ENCODE measurements at places on chromosomes 5 and 9.

DNA sequence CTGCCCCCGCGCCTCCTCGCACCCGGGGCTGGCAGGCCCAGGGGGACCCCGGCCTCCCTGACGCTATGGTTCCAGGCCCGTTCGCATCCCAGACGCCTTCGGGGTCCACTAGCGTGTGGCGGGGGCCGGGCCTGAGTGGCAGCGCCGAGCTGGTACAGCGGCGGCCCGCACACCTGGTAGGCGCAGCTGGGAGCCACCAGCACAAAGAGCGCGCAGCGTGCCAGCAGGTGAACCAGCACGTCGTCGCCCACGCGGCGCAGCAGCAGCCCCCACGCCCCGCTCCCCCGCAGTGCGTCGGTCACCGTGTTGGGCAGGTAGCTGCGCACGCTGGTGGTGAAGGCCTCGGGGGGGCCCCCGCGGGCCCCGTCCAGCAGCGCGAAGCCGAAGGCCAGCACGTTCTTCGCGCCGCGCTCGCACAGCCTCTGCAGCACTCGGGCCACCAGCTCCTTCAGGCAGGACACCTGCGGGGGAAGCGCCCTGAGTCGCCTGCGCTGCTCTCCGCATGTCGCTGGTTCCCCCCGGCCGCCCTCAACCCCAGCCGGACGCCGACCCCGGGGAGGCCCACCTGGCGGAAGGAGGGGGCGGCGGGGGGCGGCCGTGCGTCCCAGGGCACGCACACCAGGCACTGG, 548 bp downstream of the TERT start:
- DNase-seq = no peak

GRCh38 chr9:91055845-91056244, 254.2 kb downstream of the SYK start:
- no peak for DNase-seq

GRCh38 chr5:173883347-173883924, 4.7 kb upstream of the CPEB4 start:
- DNase-seq = no peak

- no peak for DNase-seq
Measured at GRCh38 chr5:9507974-9508373, 37.9 kb downstream of the SEMA5A start.

DNA sequence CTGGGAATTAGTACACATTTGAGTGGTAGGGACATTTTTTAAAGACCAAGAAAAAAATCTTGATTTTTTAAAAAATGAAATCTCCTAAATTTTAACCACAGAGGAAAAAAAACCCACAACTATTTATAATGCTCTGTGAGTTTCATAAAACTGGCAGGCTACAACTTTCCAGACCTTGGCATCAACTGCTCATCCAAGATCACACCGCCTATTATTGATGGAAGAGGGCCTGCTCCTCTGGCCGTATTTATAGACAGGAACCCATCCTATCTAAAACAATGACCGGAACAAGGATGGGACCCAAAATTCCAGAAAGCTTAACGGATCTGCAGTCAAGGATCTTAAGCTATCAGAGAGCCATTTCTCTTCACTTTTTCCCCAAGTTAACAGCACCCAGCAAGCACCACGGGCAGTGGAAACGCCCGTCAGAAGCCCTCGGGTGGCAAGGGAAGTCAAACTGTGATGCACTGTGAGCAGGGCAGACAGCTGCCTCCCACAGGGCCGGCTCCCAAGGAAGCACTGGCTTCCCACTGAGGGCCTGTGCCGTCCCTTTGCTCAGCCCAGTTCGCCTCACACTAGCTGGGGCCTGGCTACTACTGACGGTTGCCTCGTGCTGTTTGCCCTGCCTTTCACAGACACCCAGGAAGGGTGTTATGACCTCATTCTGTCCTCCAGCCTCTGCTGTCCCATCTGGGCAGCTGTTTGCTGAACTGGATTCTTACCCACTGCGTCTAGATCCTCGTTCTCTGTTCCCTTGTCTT, 62.8 kb downstream of the CDC14B start:
- DNase-seq = no peak

GRCh38 chr5:60494635-60495034, 205.3 kb downstream of the DEPDC1B start:
- DNase-seq = no peak

DNA sequence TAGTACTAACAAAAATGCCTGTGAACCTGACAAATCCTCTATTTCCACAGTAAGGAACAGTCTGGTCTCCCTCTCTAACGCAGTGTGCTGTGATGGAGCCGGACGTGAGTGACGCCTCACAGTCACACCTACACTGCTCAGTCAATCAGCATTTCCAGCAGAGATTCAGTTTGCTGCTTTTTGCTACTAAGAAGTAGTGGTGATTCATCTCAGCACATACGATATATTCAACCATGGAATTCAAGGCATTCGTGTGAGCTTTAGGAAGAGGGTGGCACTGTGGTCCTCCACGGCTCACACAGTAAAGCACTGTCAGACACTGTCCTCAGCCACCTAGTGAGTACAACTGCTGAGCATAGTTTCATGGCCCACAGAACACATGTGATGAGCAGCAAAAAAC, 70.9 kb downstream of the SETX start:
- no peak for DNase-seq

DNA sequence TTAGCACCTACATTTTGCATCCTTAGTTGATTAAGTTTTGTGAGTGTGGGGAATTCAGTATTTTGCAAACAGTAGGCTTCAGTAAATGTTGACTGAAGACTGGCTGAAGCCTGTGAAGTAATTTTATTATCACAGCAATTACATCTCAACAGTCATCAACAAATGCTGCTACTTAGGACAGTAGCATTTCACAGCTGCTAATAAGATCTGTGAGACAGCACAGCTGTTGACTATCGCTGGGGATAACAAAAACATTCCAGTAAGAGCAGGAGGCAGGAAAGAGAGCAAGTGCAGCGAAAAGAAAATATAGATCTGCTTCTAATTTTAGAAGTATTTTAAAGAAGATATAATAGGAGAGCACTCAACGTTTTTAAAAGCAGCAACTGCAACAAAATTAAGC, 117.3 kb upstream of the FGF10 start:
- DNase-seq = no peak

- no peak for DNase-seq
Measured at GRCh38 chr5:72459089-72459661, 48.0 kb downstream of the ZNF366 start.

DNA sequence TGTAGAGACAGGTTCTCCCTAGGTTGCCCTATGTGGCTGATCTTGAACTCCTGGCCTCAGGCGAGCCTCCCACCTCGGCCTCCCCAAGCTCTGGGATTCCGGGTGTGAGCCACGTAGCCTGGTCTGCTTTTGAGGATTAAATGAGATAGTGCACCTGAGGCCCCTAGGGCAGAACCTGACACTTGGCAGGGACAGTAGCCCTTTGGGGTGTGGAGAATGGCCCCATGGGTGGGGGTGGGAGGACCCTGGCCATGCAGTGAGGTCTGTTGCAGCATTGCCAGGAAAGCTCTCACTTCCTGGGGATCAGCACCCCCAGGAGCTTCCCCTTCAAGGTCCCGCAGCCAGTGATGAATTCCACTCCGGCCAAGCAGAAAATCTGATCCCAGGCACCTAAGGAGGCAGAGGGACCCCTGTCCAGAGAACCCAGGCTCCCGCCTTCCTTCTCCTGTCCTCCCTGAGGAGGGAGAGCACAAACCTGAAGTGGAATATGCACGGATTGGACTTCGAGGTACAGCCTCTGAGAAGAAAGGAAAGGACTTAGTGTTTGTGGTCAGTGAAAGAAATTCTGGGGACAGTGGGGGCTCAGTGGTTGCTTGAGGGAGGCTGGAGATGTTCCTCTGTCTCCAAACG, 73.9 kb upstream of the UNC5A start:
- DNase-seq = no peak

- DNase-seq = no peak
Measured at GRCh38 chr5:73606206-73606753, 19.7 kb upstream of the ARHGEF28 start.

DNA sequence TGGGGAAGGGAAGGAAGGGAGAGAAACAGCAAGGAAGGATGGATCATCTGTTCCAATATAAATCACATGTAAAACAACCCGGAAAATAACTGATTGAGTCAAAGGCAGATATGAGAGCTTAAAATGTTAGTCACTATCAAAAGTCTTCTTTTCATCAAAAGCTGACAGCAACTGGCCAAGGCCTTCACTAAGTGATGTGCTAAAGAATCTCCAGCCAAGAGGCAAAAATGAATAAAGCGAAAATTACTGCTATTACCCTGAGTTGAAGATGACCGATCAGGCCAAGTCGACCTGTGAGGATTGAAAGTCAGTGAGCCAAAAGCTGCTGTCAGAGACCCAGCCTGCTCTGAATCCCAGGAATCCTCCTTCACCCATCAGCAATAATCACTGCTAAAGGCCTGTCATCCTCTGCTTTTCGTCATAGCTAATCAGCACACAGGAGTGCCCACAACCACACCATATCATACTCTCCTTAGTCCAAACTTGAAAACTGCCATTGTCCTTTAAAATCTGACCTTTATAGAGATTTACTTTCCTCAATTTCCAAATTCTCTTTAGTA, 736.9 kb downstream of the TLE1 start:
- no peak for DNase-seq

DNA sequence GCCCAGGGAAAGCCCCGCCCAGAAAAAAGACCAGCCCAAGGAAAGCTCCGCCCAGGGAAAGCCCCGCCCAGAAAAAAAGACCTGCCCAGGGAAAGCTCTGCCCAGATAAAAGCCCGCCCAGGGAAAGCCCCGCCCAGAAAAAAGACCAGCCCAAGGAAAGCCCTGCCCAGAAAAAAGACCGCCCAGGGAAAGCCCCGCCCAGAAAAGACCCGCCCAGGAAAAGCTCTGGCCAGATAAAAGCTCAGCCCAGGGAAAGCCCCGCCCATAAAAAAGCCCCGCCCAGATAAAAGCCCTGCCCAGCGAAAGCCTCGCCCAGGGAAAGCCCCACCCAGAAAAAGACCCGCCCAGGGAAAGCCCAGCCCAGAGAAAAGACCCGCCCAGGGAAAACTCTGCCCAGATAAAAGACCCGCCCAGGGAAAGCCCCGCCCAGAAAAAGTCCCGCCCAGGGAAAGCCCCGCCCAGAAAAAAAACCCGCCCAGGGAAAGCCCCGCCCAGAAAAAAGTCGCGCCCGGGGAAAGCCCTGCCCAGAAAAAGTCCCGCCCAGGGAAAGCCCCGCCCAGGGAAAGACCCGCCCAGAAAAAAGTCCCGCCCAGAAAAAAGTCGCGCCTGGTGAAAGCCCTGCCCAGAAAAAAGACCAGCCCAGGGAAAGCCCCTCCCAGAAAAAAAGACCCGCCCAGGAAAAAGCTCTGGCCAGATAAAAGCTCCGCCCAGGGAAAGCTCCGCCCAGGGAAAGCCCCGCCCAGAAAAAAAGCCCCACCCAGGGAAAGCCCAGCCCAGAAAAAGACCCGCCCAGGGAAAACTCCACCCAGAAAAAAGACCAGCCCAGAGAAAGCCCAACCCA, 11.9 kb downstream of the GRIN1 start:
- DNase-seq = no peak

- DNase-seq = no peak
Measured at GRCh38 chr5:151068433-151069197, 12.2 kb downstream of the TNIP1 start.
